ENCODE measurements at places on chromosomes 2 and 18.

- DNase-seq = peak; percentile 40
Measured at GRCh38 chr2:225004597-225004996, 37.7 kb downstream of the DOCK10 start.

GRCh38 chr18:47679864-47680263, 250.6 kb downstream of the SMAD2 start:
- DNase-seq = no peak

DNA sequence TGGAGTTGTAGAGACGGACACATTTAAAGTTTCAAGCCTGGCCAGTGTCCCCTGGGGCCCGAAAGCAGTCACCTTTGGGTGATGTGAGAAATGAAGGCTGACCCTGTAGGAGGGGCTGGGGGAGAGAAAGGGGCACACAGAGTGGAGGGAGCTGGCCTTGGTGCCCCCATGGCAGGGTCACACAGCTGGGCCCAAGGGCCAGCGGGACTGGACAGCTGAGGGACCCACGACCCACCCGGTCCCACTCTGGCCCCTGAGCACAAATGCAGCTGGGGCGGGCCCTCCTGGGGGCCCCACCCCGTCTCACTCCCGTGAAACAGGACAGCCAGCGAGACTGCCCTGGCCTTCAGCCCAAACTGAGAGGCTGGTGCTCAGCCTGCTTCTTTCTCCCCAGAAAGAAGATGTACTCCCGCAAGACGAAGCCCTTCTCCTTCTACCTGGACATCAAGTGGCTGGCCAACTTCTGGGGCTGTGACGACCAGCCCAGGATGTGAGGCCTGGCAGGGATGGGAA, 6.1 kb downstream of the AGXT start:
- DNase-seq = no peak

DNA sequence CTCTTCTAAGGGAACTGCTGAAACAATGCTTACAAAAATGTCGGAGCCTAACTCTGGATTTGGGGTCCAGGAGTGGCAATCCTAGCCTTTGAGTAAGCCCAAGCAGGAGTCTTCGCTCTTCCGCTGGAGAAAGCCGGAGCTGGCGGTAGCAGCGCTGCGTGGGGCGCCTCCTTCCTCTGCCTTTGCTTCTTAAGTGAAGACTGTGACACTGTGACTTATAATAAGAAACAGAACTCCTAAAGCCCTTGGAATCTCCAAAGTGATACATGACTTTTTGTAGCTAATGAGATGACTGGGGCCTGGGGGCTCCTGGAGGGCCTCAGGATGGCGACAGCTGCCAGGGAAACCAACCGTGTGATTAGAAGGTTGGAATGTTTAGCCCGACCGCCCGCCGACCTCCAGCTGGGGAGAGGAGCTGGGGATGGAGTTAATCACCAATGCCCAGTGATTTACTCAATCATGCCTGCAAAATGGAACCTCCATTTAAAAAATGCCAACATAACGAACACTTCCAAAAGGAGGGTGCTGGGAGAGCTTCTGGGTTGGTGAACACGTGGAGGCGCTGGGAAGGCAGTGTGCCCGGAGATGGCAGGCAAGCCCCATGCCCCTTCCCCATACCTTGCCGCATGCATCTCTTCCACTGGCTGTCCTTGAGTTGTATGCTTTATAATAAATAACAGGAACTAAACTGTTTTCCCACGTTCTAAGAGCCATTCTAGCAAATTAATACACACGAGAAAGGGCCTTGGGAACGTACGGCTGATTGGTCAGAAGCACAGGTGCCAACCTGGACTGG, 29.0 kb upstream of the MAL start:
- no peak for DNase-seq

DNA sequence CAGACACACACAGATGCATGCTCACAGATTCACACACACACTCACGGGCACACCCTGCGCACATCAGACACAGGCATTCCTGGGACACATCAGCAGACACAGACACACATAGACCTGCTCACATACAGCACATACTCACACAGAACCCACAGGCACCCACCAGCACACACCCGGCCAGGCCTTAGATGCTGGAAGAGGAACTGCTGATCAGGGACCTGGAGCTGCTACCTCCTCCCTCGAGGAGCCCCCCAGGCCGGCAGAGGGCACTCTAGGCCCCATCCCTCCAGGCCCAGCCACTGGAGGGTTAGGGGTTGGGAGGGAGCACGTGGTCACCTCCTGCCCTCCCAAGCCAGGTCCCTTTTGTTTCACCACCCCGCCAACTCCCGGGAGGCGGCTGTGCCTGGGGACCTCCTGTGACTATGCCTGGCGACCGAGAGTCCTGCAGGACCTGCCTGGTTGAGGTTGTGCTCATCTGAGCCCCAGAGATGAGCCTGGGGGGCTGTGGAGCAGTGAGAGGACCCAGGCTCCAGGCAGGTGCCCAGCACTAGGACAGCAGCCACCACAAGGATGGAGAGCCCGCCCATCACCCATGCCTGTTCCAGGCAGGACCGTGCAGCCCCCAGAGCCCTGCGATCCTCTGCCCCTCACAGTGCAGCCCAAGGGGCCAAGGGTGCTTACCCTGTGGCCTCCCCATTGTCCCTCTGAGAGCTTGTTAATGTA, 21.0 kb upstream of the PTMA start:
- no peak for DNase-seq

- DNase-seq = no peak
Measured at GRCh38 chr2:28906376-28906775, 11.9 kb downstream of the WDR43 start.

- DNase-seq = no peak
Measured at GRCh38 chr2:200593905-200594304, 8.1 kb downstream of the AOX1 start.

GRCh38 chr2:67898595-67898994, 164.2 kb downstream of the C1D start:
- peak; percentile 13 for DNase-seq

- peak; percentile 26 for DNase-seq
Measured at GRCh38 chr18:8478166-8478967, 130.9 kb upstream of the RAB12 start.

DNA sequence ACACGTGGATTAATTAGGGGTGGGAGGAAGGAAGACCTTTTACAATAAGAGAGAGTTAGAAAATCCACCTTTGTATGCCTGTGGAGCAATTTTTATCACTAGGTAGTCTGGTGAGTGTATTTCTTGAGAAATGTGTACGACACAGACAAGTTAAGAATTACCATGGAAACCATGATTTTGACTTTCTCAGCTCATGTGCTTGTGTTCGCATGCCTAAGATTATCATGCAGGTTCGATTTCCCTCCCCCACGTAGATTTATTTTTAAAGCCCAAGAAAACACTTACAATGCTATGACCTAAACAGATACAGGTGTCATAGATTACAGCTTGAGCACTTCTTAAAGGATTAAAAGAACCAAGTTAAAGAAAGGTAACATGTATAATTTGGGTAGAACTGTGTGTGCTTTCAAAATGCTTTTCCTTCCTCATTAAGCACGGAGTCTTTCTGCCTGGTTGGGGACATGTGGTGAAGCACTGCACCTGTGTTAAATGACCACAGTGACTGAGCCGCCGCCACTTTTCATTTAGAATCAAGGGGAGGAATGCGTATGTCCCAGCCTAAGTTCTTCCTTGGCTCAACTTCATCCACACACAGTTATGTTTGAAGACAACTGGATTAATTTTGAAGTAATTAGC, 16.6 kb downstream of the SERTAD2 start:
- no peak for DNase-seq

DNA sequence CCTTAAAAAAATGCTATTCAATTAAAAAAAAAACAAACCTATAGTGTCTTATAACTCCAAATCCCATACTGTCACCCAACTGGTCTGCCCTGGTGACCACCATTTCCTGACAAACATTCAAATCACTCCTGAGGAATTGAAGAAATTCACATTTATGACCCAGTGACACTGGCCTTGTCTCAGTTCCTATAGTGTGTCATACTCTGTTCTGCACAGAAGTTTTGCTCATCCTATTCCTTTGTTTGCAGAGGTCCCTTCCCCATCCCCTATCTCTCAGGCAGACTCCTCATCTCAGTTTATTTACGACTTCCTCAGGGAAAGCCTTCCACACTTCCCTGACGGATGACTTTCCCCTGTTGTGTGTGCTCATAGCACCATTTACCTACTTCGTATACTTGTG, 14.7 kb downstream of the ZC3H6 start:
- no peak for DNase-seq

DNA sequence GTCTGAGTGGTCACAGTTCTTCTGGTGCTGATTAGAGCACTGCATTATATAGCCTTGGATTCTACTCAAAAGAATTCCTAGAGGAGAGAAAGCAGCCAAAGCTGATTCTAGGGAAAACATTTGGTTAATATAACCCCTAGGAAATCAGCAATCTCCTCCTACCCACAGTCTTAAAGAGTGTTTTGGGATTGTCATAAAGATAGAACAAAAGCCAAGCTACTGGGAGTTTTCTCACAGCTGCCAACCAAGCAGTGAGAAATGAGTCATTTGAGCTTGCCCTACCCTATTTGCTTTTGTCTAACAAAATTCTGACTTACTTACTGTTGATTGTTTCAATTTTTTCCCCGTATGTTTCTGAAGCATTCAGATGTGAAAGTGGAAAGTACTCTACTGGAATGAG, 469.3 kb downstream of the PLCL1 start:
- DNase-seq = no peak

- no peak for DNase-seq
Measured at GRCh38 chr2:160077912-160078810, 15.7 kb upstream of the PLA2R1 start.

GRCh38 chr2:241269707-241270520, 45.6 kb downstream of the HDLBP start:
- DNase-seq = no peak

DNA sequence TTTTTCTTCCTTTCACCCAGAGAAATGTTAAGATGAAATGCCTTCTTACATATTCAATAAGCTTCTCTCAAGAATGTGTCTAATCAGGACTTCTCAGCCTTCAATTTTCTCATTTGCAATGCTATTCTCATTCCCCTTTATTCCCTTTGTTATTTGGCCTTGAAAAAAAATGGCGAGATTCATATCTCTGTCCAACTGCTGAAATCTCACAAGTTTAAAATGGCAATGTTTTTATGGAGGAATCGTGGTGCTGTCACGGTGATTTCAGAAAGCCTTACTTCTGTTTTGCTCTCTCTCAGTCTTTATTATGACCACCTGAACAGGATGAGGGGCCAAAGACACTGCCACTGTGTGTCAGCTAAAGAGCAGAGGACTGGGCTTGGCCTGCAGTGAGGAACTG, 928.5 kb downstream of the DCC start:
- no peak for DNase-seq

- DNase-seq = peak; percentile 24
Measured at GRCh38 chr2:204491528-204491927, 53.7 kb upstream of the PARD3B start.

- DNase-seq = no peak
Measured at GRCh38 chr2:86623043-86623493, 597 bp downstream of the RNF103 start.

DNA sequence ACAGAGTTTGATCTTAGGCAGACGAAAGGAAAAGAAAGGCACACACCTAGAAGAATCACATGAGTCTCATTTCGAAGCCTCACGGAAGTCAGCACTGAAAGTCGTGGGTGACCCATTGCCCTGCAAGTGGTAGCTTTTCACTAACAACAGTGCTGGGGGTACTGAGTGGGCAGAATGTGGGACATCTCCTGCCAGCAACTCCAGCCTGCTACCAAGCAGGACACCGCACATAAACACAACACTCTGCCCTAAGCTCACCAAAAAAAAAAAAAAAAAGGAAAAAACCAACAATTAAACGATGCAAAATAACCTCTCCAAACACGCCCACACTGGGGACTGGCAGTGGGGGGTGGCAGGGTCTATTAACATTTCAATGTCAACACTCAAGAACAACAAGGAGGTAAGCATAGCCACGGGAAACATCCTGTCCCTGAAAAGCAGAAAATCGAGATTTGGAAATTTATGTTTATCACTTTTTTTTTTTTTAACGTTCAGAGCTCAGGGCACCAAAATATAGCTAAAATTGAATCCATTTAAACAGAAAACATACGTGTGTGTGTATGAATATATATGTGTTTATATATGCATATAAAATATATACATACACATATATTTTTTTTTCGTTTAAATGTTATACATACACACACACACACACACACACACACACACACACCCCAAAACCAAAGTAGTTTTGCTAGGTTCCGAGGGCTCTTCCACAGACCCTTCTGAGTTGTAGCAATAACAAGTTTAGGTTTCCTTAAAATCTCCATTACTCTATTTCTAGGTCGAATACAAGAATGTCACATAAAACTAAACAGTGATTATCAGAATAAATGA, 2.2 kb downstream of the INO80D start:
- DNase-seq = no peak

DNA sequence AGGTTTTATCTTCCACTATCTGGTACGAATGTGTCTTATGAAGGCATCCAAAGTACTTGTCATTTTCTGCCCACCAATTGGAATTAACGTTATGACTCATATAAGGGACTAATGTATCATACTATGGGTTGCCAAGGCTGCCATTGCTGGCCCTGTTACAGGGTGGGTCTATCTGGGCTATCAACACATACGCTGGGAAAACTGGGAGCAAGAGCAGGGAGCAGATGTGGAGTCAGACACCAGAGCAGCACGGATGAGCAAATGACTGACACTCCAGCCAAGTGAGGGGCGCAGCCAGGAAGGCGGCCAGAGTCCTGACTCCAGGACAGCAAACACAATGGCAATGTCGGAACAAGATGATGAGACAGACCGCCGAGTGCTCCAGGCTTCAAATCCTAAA, 145.9 kb downstream of the COPS8 start:
- no peak for DNase-seq

- no peak for DNase-seq
Measured at GRCh38 chr2:186717320-186718007, 23.6 kb downstream of the FAM171B start.

- no peak for DNase-seq
Measured at GRCh38 chr18:56988022-56988421, 158.9 kb upstream of the BOD1L2 start.

GRCh38 chr2:112085375-112085730, 30.3 kb downstream of the TMEM87B start:
- no peak for DNase-seq

GRCh38 chr2:96447726-96448125, 57.4 kb downstream of the NEURL3 start:
- no peak for DNase-seq

GRCh38 chr2:54325148-54325547, 69.1 kb upstream of the TSPYL6 start:
- no peak for DNase-seq

DNA sequence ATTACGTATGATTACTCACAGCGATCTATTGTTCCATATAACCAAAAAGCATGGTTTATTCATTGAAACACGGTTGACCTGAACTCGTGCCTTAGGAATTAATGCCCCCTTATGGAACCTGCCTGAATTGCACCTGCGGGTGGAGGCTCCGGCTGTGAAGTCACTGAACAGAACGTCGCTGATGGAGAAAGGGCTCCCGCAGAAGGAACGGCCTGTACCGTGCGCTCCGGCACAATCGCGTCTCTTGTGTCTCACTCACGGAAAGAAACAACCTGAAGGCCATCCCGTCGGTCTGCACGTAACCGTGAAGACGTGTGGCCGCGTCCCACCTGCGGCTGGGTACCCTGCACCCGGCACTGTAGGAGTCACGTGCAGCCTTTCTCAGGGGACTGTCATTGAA, 133.1 kb downstream of the NFATC1 start:
- DNase-seq = peak; percentile 42

Measured in HFFc6 (cell line).